ENCODE measurements at places on chromosomes 2 and 18.

- peak; percentile 48 for DNase-seq
Measured at GRCh38 chr2:109472974-109473373, 140.8 kb downstream of the SEPTIN10 start.

- DNase-seq = no peak
Measured at GRCh38 chr2:168482269-168482668, 26.2 kb downstream of the CERS6 start.

DNA sequence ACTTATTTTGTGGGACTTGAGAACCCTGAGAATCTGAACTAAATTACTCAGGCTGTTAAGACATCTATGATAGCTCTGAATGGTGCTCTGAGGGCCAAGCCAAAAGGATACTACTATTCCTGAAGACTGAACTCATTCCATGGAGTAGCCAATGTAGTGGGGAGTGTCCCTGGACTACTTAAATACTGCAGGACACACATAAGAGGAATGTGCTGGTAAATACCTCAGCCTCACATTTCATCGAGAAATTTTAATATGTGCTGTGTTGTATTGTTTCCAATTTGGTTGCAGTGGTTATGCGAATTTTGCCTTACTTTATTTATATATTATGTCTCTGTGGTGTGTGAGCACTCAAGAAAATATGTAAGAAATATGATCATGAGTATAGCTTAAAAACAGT, 264.4 kb upstream of the FIGN start:
- DNase-seq = no peak

DNA sequence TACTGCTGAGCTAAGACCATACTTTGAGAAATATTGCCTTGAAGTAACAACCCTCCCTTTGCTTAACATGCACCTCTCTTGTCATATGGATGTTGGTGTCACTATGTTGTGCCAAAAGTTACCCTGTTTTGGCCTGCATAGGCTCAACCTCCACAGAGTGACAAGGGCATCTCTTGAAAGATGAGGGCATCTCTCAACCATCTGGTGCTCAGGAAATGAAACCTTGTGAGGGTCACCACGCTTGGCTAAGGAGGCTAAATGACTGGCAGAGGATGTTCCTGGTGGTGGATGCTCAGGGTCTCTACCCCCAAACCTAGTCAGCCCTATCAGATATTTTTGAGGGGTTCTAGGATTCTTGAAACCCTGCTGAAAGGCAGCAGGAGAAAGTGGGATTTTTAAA, 2.3 kb downstream of the LHCGR start:
- no peak for DNase-seq

GRCh38 chr18:69838620-69839411, 108.9 kb downstream of the CD226 start:
- peak; percentile 49 for DNase-seq

DNA sequence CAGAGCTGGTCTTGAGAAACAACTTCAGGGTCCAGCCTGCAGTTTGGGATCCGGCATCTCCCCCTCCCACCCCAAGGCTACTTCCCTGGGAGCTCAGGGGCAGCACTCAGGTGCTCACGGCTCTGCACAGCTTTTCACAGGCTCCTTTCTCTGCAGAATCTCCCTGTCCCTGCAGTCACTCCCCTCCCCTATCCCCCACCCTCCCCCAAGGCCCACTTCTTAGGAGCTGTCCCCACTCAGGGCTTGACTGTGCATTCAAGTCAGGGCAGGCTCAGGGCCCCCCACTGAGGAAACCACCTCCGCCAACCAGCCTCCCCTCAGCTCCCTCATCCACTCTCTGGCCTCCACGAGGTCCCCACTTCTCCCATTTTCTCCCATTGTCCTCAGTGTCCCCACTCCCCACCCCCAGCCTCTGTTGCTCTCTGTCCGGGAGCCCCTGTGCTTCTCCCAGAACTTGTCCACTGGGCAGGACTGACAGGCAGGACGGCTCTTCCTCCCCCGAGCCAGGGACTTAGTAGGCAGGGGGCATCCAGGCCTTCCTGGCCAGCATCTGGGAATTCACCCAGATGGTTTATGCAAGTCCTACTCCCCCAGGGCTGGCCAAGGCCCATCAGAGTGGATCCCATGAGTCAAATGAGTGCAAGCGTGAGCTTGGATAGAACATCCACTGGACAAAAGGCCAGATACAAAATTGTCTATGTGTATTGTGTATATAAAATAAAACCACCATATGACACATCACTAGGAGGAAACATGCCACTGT, 7.6 kb downstream of the NMUR1 start:
- DNase-seq = no peak

DNA sequence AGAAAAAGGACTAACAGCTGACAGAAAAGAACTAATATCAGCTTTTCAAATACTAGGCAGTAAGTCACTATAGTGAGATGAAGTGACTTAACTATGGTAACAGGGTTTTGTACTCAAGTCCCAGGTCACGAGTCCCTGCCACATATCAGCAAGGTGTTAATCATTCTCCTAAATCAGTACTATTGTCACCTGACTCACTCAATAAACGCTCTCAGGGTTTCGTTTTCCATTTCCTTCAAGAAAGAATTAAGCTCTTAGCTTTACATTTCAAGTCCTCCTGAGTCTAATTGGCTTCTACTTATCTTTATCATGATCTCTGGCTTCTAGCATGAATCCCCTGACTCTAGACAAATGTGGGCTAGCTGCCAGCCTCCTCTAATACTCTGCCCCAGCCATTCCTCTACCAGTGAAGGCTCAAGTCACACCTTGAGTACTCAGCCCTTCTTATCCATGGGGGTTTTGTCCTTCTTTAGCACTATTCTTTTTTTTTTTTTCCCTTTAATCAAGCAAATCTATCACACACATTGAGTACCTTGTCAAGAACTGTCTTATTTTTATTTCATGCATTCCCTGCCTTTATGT, 20.0 kb downstream of the BUB1 start:
- peak; percentile 30 for DNase-seq

- no peak for DNase-seq
Measured at GRCh38 chr2:9692456-9693195, 61.8 kb upstream of the YWHAQ start.

DNA sequence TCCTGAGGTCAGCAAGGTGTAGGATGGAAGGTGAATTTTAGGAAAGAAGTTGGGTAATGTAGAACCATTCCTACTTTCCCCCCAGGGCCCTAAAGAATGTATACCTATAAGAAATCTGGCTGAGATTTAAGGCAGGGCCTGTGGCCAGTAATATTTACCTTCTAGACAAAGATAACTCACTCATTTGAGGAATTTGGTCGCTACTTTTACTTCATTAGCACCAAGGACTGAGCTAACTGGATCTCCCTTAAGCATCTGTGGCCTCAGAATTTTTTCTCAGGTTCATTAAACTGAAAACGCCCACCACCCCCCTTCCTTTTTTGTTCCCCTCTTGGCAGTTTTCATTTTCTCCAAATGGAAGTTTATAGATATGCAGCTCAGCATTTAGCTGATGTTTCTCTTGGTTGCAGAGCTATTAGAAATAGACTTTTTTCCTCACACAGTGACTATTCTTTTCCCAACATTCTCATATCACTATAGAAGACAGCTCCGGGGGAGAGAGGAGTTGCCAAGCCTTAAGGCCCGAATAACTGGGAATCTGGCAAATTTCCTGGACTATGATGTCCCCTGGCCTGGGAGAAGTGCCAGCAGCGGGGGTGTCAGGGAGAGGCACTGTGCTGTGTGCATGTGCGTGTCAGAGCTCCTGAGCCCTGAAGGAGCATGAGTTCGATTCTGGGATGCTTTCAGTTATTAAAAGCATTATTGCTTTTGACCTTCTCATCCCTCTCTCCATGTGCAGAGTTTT, 310.9 kb downstream of the PRKCE start:
- DNase-seq = no peak

GRCh38 chr2:40049781-40050180, 270.7 kb upstream of the THUMPD2 start:
- no peak for DNase-seq

DNA sequence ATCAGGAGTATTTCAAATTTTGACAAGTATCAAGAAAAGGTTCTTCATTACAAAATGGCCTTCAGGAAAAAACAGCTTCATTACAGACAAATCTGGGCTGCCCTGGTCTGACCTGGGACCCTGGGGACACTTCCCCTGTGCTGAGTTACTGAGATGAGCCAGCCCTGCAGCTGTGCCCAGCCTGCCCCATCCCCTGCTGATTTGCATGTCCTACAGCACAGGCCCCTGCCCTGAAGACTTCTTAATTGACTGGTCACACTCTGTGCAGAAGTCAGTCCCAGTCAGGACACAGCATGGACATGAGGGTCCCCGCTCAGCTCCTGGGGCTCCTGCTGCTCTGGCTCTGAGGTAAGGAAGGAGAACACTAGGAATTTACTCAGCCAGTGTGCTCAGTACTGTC, 235.1 kb downstream of the ANKRD36B start:
- no peak for DNase-seq

DNA sequence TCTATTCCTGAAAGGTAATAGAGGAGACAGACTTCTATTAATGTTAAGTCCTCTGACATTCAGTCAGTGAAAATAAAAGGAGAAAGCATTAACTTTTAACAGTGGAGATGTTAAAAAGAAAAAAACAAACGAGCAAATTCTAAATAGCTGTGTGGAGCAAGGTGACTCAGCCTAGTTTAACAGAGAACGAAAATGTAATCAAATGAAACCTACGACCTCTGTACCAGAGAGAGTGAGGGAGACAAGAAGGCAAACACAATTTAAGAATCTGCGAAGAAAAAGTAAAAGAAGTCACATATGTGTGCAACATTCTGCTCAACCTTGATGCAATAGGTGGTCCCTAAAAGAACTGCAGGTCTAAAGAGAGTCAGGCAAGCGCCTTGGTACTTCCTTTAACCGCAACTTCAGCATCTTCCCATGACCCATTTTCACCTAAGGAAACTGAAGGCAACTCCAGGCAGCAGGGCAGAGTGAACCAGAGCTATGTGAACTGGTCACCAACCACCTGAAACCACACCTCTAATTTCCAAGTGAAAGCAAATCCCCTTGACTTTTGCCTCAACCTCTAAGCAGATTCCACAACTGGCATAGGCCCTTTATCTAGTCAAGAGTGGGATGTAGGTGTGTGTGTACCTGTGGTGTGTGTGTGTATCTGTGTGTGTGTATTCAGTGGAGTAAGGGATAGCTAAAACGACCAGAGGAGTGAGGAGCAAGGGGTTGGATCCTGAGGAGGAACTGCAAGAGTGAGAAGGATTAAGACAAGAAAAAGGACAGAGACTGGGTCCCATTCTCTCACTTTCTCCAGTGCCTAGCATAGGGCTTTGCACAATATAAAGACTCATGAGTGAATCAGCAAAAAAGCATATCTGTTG, 43.0 kb downstream of the FIGN start:
- no peak for DNase-seq

- DNase-seq = no peak
Measured at GRCh38 chr2:207694811-207695281, 16.6 kb upstream of the CCNYL1 start.

DNA sequence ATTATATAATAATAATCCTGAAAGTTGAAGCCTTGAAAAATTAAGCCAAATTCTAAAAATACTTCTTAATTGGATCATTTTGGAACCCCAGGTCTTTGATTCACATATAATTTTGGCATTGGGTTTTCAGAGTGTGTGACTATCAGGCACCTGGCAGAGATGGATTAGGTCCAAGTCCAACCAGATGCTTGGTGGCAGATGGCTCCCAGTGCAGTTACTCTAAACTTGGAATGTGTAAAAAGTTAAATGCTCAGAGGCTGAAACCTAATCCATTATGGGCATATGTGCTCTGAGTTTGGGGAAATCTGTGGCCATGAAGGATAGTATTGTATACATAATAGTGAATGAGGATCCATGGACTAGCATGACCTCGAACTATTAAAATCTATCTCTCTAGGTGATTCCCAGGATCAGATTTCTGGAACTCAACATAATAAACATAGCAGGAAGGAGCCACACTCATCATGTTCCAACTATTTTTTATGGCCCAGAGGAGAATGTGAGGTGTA, 333.0 kb downstream of the RPRM start:
- peak; percentile 50 for DNase-seq

DNA sequence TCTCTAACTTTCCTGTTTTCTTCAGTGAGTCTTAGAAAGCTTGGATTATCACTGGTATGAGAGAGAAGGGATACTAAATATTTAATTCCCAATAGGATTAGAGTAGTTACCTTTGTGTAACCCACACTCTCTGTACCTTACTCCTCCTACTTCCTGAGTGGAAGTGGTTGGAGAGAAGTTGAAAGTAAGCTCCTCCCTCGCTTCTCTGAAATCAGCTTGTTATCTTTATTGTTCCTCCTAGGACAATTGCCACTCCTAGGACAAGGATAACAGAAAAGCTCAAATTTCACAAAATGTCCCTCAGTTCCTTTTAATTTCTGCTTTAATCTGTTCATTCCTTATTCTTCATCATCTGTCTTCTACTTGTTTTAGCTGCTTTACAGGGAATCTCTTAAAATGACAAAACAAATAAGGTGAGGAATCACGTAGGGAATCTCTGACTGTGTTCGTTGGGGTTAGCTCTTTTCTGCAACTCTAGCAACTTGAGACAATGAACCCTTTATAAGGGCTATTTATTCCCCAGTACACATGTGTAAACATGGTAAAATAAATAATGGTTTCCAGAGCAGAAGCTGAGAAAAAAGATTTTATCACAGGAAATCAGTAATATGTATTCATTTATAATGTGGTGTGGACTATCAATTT, 8.6 kb downstream of the ITPRID2 start:
- DNase-seq = no peak

DNA sequence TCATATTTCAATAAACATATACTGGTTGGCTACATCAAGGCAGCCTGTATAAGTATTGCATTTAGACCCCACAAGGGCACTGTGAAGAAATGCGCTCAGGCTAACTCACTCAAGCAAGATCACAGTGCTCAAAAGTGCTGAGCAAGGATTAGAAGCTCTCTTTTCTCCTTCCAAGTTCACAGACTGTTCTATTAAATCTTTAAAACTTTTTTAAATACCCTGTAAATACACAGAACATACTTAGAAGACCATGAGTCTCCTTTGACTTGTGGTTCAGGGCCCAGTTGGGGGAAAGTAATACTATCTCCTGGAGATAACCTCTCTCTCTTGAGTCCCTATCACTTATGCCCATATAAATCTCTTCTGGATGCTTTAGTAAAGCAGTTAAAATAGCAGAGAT, 152.9 kb downstream of the SP3 start:
- DNase-seq = no peak

DNA sequence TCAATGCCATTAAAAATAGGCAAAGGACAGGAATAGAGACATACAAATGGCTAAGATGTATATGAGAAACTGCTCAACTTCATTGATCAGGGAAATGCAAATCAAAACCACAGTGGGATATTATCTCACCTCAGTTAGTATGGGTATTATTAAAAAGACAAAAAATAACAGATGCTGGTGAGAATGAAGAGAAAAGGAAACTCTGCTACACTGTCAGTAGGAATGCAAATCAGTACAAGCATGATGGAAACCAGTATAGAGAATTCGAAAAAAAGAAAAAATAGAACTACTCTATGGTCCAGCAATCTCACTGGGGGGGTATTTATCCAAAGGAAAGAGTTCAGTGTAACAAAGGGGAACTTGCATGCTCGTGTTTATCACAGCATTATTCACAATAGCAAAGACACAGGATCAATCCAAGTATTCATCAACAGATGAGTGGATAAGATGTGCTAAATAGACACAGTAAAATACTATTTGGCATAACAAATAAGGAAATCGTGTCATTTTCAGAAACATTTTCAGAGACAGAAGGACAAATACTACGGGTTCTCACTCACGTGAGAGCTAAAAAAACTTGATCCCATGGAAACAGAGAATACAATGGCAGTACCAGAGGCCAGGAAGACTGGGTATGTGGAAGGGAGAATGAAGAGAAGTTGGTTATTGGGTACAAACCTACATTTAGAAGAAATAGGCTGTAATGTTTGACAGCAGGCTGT, 60.6 kb downstream of the CCDC74A start:
- DNase-seq = no peak

- DNase-seq = no peak
Measured at GRCh38 chr2:119220720-119221301, 2.8 kb upstream of the STEAP3 start.
